Astrocyte of the hippocampus (primary cell): ENCODE measurements at places on chromosomes 4 and X.
A peak's percentile ranks its signal among the peaks of the same experiment; 100 is the strongest.

GRCh38 chr4:148044912-148045352, 313.0 kb downstream of the ARHGAP10 start:
- no peak for DNase-seq

GRCh38 chr4:76539979-76540378, 105.0 kb downstream of the SHROOM3 start:
- DNase-seq: peak; percentile 86

DNA sequence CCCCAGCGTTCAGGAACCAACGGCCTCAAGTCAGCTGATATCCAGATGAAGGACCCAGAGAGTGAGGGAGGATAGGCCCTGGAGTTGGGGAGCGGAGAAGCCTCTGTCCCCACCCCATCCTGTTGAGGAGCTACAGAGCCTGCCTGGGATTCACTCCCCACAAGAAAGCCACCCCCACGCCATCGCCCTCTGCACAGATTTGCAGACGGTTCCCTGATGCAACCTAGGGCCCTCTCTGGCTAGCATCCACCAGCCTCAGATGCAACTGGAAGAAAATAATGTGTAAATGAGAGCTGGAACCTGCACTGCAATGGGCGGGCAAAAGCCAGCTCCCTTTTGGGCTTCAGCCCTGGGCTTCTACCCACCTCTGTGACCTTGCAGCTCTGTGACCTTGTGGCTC, 185.6 kb downstream of the BCOR start:
- no peak for DNase-seq

GRCh38 chr4:139674875-139675550, 9.4 kb downstream of the MGST2 start:
- no peak for DNase-seq

GRCh38 chr4:5137927-5138326, 86.6 kb downstream of the STK32B start:
- DNase-seq: peak; percentile 48

DNA sequence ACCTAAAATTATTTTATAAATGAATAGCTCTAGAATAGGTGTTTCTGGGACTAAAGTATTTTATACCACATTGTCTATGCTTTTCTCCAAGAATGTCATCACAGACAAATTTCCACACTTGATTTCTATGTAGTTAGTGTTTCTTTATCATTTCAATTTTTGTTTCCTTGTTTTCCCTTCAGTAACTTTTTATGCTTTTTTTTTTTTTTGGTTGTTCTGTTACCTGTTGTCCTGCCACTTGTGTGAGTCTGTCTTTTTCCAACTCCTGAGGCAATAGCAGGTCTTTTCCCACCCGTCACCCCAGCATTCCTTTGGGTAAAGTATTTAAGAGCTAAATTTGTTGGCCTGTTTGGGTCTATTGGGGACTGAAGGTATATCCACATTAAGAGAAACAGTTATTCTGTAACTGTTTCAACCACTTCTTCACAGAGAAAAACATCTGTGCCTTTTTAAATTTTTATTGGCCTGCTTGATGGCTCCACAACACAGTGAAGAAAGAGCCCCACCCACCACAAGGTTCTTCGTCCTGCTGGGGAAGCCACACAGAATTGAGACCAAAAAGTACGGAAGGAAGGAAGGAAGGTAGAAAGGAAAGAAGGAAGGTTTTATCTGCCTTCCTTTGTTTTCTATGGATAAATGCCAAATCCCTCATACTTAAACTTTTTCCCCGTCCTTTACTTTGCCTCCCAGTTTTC, 17.7 kb upstream of the GPC3 start:
- DNase-seq: no peak
